HepG2 (cell line): ENCODE measurements at places on chromosomes 7 and 10. TPM values are rescaled to one million over a fixed set of nuclear protein-coding genes. Genes with fewer than 3 reads are reported as not detected.
A peak's percentile ranks its signal among the peaks of the same experiment; 100 is the strongest.

- no peaks in the 10 kb centered on the region for H3K4me1 ChIP-seq
- DNase-seq = no peak
- peaks cover 32% of the 10 kb centered on the region for H3K27me3 ChIP-seq
- no peaks in the 10 kb centered on the region for H3K36me3 ChIP-seq
These were observed 38.2 kb downstream of the HTRA1 start for GRCh38 chr10:122499491-122499941.

- DNase-seq = peak; percentile 88
- peak overlapping the region; percentile 41 for H3K27ac ChIP-seq
- H3K4me3 ChIP-seq = 0 out of 2 replicates have a peak overlapping the region, but pooled peaks have one; percentile 9
These were observed 84.9 kb upstream of the ADRB1 start for GRCh38 chr10:113958631-113959382.

- peaks cover 12% of the 10 kb centered on the region for H3K4me1 ChIP-seq
- peaks cover 79% of the 10 kb centered on the region for H3K36me3 ChIP-seq
- no peak overlapping the region for H3K27ac ChIP-seq
- DNase-seq = no peak
- H3K4me3 ChIP-seq = no peak overlapping the region
- no peaks in the 10 kb centered on the region for H3K27me3 ChIP-seq
These were observed 203.1 kb downstream of the MLLT10 start for GRCh38 chr10:21737106-21737505.

GRCh38 chr10:128058106-128058749, 68.0 kb downstream of the MKI67 start:
- H3K4me1 ChIP-seq = no peaks in the 10 kb centered on the region
- no peak for DNase-seq
- H3K27ac ChIP-seq = no peak overlapping the region
- H3K36me3 ChIP-seq = no peaks in the 10 kb centered on the region
- H3K27me3 ChIP-seq = peaks cover 1% of the 10 kb centered on the region; the same call in 1 of the 2 replicates

DNA sequence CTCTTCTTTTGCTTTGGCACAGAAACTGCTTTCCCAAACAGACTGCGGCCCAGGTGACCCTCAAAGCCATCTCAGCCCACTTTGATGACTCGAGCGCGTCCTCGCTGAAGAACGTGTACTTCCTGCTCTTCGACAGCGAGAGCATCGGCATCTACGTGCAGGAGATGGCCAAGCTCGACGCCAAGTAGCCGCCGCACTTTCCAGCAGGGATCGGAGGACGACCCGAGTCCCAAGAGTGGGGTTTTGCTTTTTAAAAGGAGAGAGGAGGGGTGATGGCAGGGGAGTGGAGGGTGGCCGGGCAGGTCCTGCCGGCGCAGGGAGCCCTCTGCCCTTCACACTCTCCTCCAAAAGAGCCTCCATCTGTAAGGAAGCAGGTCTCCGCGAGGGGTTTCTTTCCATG, 21.1 kb downstream of the AIFM2 start:
- peaks cover 23% of the 10 kb centered on the region for H3K4me1 ChIP-seq
- no peaks in the 10 kb centered on the region for H3K27me3 ChIP-seq
- no peak for DNase-seq
- peaks cover 53% of the 10 kb centered on the region; the same call in 2 of the 3 replicates for H3K36me3 ChIP-seq
- H3K4me3 ChIP-seq = no peak overlapping the region

DNA sequence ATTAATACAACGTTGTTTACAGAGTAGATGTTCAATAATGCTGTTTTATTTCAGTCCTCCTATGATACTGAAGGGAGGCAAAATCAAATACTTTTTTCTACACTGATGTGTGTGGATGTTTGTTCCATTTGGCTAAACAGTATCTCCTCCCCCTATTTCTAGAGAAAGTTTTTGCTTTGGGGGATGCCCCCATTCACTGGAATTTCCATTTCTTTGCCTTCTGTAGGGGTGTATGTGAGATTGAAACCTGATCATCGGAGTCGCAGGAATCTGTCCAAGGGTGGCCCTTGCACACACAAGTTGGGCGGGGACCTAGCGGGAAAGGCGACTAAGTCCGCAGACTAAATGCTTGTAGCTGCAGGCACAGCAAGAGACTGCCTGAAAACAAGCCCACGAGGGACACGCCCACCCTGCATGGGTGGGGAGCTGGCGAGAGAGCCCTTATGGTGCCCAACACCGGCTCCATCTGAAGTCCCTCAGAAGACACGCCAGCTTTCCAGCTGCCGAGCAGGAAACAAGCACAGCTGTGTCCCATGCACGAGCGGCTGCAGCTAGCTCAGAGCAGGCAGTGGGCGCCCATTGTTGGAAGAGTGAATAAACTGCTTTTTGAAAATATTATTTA, 58.0 kb downstream of the ESYT2 start:
- peaks cover 8% of the 10 kb centered on the region; the same call in 1 of the 2 replicates for H3K4me1 ChIP-seq
- no peak for DNase-seq
- H3K27ac ChIP-seq = no peak overlapping the region
- H3K4me3 ChIP-seq = no peak overlapping the region
- H3K27me3 ChIP-seq = no peaks in the 10 kb centered on the region
- H3K36me3 ChIP-seq = peaks cover 9% of the 10 kb centered on the region

- DNase-seq = peak; percentile 64
- peak overlapping the region; percentile 91 for H3K27ac ChIP-seq
- peaks cover 54% of the 10 kb centered on the region for H3K4me1 ChIP-seq
- 0 out of 3 replicates have a peak, but pooled peaks cover 3% of the 10 kb centered on the region for H3K36me3 ChIP-seq
- H3K4me3 ChIP-seq = peak overlapping the region; percentile 95
These were observed 709 bp downstream of the ARPC1B start for GRCh38 chr7:99375070-99375807.

CHN2 gene
- total RNA-seq = 23.5 and 28.6 TPM in 2 replicates

NYAP1 gene
- 0.15 TPM in 2 replicates for total RNA-seq

TMEM139 gene
- total RNA-seq = 7.8 and 7.9 TPM in 2 replicates

CTAGE6 gene
- not detected in 2 replicates for total RNA-seq

CCDC126 gene
- total RNA-seq = 8.7 and 9.3 TPM in 2 replicates

ZPBP gene
- total RNA-seq = not detected in 2 replicates
